Lung microvascular endothelial cell (primary cell): ENCODE measurements at places on chromosomes 6 and 20.

GRCh38 chr6:1608222-1609040 lies 1.3 kb upstream of the FOXC1 start:
- DNase-seq: no peak

DNA sequence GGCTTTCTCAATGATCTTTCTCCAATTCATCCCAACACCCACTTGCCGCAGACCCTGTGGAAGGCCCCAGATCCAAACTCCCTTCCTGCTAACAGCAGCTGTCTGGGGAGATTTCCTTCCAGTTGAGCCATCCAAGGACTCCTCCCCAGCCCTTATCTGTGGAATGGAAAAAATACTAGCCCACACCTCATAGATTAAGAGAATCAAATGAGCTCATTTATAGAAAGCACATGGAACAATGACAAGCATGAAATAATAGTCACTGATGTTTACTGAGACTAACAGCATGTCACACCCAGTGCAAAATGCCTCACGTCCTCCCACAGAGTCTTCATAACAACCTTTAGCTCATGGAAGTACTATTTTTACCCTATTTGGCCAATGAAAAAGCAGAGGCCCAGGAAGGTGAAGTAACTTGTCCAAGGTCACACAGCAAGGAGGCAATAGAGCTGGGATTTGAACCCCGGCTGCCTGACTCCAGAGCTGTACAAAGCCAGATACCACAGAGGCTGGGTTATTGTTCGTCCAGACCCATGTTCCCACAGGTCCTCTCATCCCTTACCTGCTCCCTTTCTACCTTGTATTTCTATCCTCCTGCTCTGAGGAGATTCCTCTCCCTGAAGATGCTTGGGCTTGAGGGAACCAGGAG lies 23.4 kb upstream of the PTGIS start:
- no peak for DNase-seq

DNA sequence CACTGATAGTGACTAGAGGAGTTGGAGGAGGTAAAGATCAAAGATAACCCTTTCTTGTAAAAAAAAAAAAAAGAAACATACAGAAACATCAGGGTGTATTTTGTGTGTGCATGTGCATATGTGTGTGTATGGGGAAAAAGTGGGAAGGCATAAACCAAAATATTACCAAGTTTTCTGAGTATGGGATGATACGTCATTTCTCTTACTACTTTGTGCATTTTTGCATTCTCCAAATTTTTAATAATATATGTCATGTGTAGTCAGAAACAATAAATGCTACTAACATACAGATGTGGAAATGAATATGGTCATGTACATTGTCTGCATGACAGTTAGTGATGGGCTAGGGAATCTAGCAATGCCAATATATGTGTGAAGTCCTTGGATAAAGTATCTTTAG lies 161.1 kb downstream of the SASH1 start:
- DNase-seq: no peak

DNA sequence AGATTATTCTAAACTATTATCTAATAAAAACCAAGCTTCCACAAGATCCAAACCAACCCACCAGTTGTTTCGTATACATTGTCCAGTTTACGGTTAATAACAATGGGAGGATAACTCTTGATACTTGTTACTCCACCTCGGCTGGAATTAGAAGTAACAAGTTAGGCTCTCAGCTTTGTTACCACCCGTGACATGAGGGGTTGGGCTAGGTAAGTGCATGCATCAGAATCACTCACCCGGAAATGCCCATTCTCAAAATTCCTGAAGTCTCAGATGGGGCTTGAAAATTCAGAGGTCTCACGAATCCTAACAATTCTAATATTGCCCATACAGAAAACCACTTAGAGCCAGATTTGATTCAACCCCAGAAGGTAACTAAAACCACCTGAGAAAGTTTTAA lies 27.0 kb upstream of the SERPINB1 start:
- no peak for DNase-seq

DNA sequence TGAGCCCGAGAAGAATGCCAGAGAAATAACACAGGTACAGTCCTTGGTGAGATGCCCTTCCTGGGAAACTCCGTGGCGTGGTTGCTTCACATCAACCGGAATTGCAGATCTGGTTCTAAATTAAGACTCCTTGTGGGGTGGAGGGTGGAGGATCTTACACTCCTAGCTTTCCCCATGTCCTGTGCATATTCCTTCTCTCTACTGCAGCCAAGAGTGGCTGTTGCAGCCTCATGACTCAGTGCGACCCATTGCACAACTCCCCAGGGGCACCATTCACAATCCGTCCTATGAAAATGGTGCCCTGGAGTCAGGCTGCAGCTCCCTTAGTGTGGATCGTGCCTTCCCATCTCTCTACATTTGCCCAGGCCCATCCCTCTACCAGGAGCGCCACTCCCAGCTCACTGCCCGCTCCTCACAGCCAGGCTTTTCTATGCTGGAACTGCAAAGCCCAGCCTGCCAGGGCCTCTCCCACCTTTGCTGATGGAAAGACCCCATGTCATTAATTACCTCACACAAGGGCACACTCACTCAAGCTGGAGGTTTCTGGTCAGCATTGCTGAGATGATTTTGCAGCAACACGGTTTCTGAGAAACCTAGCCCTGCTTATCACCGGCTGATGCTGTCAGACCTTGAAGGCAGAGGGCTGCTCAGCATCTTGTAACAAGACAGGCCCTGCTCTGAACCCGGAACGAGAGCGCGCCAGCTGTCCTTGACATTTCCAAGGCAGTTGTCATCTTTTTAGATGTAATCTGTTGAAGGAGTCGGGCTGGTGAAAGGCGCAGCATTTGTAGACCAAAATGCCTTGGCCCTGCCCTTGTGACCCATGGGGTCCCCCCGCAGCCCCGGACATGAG lies 39.7 kb downstream of the SIRPA start:
- no peak for DNase-seq

- peak; percentile 88 for DNase-seq
Measured at GRCh38 chr6:144897441-144897921, 612.3 kb downstream of the UTRN start.

- DNase-seq: no peak
Measured at GRCh38 chr6:112154711-112155110, 67.3 kb downstream of the FAM229B start.

DNA sequence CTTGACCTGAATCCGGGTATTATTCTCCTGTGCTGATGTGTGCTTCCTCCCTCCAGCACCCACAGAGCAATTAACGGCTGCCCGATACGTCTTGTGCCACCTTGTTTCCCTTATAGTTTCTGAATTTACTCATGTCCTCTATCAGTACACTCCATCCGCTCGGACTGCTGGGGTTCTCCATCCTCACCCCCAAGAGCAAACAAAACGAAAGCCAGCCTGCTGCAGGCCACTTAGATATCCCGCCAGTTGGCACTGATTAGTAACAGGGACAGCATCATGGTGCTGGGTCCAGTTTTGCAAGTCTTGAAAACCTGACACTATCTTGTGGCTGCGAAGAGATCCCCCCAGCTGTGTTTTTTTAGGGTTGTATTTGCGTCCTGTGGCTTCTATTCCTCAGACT lies 71.8 kb downstream of the SSR1 start:
- no peak for DNase-seq

- no peak for DNase-seq
Measured at GRCh38 chr6:37866590-37867507, 47.3 kb downstream of the ZFAND3 start.

- DNase-seq: no peak
Measured at GRCh38 chr6:149013586-149014344, 266.9 kb downstream of the UST start.

- no peak for DNase-seq
Measured at GRCh38 chr20:25053255-25054031, 4.5 kb downstream of the ACSS1 start.

DNA sequence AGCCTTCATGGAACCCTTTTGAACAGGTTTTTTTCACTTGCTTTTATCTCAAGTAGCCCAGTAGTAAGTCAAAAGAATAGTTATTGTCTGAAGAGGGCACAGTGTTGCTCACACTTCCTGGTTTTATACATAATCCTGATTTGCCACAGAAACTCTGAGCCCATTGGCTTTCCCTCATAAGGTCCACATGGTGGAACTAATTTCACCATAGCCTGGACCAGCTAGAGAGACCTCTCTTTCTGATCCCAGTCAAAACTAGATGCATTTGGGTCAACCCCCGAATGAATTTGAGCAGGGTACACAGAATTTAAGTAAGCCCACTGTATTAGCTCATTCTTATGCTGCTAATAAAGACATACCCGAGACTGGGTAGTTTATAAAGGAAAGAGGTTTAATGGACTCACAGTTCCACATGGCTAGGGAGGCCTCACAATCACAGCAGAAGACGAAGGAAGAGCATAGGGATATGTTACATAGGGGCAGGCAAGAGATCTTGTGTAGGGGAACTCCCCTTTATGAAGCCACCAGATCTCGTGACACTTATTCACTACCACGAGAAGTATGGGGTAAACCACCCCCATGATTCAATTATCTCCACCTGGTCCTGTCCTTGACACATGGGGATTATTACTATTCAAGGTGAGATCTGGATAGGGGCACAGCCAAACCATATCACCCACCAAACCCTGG lies 6.2 kb downstream of the RWDD2A start:
- peak; percentile 47 for DNase-seq

DNA sequence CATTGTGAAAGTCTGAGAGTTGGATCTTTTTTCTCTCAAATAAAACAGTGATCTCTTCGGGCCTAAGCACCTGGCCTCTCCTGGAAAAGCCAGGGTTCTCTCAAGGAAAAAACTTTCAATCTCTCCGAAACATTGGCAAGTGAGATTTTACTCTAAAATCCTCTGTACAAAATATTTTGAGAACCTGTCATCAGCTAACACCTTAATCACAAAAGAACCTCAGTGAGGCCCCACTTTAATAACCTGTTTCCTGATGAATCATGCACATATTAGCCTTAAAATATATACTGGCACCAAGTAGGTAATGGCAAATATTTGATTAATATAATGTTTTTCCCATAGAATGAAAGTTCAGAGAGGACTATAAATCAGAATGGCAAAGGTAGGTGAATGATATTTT lies 177.9 kb downstream of the FRK start:
- no peak for DNase-seq

DNA sequence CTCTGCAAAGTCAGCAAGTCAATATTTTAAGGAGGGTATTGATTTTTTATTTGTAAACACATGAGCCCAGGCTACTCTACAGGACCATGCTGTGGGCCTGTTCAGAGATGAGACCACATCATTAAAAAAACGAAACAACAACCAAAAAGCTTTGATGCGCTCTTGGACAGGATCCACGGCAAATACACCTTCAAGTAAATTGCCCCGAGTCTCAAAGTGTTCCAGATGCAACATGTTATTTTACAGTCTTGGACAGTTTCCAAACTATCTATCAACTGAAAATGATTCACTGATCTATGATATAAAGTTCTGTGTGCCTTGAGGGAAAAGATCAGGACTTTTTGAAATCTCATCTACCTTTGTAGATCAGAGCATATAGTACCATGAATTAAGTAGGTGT lies 25.8 kb upstream of the CARMIL1 start:
- no peak for DNase-seq

DNA sequence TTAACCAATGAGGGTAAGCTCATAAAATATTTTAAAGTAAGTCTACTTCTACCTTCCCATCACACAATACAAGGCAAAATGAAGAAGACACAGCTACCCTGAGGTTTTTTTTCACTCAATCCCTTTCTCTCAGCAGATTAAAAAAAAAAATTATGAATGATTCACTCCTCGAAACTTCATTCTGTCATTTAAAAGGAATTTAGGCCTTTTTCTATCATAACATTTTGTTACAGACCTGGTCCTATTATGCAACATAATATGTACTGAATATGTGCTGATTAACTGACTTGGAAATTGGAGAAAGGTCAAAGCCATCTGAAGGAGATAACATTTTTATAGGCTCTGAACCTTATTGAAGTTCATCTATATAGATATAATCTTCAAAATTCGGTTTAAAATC lies 45.5 kb downstream of the PRL start:
- DNase-seq: no peak

DNA sequence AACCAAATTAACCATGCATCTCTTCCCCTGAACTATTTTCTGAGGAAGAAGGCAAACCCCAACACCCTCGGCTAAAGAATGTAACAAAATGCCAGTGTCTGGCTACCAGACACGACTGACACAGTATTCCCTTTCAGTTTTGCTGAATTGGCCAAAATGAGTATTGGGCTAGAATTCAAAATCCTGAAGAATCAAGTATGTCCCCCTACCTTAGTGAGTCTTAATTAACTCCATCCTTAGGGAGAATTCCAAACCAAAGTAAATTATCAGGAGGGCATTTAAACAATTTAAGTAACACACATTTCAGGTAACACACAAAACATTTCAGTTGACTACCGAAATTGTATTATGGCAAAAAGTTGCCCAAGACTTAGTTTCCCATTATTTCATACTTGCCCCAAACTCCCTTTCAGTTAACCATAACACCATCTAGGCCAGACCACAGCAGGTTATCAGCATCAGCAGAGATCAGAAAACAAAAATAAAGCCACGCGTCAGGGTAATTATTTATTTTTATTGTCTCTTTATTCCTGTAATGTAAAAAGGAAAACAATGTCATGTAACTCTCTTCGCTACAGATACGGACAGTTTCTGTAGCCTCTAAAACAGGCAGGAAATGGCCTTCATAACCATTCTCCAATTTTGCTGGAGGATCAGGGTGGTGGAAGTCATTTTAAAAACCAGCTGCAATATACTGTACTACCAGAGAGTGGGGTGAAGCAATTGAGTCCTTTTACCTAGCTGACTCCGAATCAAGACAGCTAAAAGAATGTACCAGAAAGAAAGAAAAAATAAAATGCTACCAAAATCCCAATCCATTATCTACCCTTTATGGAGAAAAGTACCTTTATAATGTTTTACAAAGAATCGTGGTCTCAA lies 1.9 kb downstream of the SNX5 start:
- peak; percentile 55 for DNase-seq

- no peak for DNase-seq
Measured at GRCh38 chr20:2799688-2800520, 523 bp downstream of the CPXM1 start.

DNA sequence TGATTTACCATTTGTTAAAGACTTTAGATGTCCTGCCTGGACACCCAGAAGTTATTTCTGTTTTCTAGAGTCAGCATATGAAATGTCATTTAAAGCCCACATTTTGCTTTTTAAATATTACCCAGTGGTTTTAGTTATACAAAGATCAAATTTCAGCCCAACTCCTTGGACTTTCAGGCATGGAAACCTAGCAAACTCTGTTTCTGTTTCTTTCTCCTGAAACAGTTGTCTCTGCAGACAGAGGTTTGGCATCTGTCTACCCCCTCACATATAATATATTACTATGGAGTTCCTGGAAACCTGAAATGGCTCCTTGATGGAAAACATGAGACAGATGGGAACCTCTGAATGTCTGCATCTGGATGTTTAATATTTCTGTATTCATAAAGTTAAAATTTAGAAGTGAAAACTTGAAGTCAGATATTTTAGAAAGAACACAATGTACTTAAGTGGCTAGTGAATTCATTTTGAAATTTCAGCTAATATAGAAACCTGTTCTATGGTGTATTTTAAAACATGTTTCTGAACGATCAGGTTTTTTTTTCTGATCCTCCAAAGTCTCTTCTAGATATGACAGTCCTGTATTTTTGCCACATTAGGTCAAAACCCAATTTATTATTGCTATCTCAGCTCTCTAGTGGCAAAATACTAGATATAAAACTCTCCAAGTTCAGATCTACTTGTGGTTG lies 743.3 kb downstream of the CD109 start:
- DNase-seq: no peak
